ENCODE measurements at places on chromosomes 7 and 10.

DNA sequence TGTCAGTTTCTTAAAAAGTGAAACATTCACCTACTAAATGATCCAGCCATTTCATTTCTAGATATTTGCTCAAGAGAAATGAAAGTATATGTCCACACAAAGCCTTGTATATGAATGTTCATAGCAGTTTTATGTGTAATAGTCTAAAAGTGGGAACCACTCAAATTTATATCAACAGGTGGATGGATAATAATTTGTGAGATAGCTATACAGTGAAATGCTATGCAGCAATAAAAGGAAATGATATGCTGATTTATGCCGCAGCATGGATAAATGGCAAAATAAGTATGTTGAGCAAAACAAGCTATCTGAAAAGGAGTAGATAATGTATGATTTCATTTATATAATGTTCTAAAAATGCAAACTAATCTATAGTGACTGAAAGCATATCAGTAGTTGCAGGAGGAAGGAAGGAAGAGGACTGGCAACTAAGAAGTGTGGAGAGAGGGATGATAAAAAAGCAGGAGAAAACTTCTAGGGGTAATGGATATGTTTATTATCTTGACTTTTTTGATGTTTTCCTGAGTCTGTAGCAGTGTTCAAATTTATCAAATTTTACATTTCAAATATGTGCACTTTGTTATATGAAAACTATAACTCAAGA lies 80.6 kb downstream of the ABCB5 start:
- DNase-seq = no peak

GRCh38 chr7:117023325-117023854 lies 70.1 kb downstream of the ST7 start:
- no peak for DNase-seq

DNA sequence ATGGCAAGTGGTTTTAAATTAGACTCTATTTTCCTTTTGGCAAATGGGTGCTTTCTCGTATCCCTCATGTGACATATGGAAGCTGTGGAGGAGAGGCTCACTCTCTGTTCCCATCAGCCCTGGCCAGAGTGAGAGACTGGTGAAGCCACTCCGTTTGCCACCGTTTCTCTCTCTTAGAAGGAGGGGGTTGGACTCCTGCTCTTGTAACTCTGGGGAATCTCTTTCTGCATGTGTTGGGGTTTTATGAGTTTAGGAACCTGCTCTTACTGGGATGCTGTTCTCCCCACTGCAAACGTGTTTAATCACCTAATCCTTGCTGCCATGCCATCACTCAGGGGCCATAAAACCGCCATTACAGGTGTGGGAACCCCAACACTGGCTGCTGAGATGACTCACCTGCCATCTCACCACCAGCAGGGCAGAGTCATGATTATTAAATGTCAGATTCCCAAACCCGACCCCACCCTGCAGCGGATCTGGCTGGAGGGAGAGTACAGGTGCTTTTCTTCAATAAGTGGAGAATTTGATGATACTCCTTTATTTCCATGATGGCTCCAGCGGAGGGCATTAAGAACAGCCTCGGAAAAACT lies 103.2 kb downstream of the ADCY1 start:
- DNase-seq = no peak

DNA sequence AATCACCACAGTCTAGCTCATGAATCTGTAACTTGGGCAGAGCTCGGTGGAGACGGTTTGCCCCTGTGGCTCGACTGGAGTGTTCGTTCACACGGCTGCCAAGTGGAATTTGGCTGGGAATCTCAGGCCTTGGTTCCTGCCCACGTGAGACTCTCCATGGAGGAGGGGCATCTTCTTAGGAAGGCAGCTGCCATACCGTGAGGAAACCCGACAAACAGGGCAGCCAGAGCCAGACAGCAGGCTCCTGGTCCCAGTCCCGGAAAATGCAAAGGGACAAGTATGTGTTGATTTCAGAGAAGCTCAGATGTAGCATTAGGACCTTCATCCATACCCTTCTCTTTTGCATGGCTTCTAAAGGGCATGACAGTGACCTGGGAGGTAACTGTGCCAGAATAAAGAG lies 26.6 kb downstream of the AMZ1 start:
- no peak for DNase-seq

GRCh38 chr10:128221117-128221516 lies 94.9 kb upstream of the MKI67 start:
- no peak for DNase-seq

DNA sequence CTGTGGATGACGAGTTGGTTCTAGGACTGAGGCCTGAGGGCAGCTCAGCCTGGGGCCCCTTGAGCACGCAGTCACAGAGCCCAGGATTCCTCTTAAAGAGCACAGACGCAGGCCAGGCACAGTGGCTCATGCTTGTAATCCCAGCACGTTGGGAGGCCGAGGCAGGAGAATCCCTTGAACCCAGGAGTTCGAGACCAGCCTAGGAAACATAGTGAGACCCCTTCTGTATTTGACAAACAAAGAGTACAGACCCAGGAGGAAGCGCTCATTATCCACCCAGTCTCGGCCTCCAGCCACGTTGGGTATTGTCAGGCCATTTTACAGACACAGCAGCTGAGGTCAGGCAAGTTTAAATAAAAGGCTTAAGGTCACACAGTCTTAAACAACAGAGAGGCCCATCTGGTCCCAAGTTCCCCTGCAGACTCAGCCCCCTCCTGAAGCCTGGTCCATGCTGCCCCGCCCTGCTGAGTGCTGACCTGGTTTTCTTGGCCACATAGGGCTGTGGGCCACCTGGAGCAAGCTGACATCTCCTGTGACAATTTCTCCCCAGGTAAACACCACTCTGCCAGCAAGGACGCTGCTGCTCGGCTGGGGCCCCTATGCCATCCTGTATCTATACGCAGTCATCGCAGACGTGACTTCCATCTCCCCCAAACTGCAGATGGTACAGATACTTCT lies 12.6 kb downstream of the RGR start:
- no peak for DNase-seq

Measured in forelimb muscle (tissue), 1 donor.